ENCODE measurements at places on chromosomes 3 and 15.

- no peak for DNase-seq
Observed at GRCh38 chr15:91380114-91380513, 280.1 kb downstream of the SV2B start.

- DNase-seq = no peak
Observed at GRCh38 chr3:173065543-173065981, 75.5 kb downstream of the SPATA16 start.

- no peak for DNase-seq
Observed at GRCh38 chr3:71011565-71012287, 571.8 kb downstream of the FOXP1 start.

DNA sequence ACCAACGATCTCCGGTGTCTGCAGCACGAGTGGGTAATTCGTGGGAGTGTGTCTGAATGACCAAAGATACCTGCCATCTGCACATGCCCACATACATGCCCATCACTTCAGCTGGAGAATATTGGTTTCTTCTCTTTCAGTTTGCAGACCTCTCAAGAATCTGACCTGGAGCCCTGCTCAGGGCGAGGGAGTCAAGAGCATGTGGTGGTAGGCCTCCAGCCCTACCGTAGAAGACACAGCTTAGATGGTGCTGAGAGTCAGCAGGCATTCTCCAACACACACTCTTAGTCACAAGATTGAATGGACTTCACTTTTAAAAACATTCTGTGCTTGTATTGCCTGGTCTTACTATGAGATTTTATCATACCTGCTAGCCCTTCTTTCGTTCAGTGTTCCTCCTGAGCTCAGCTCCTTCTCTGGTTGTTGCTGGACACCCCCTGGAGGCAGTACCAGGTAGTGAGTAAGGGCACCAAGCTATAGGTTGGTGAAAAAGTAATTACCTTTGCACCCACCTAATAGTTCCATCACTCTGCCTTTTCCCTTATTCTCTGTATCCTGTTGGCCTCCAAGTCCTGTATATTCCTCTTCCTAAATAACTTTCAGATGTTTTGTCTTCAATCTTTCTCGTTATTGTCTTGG, 252.0 kb downstream of the CACNA2D3 start:
- DNase-seq = no peak

DNA sequence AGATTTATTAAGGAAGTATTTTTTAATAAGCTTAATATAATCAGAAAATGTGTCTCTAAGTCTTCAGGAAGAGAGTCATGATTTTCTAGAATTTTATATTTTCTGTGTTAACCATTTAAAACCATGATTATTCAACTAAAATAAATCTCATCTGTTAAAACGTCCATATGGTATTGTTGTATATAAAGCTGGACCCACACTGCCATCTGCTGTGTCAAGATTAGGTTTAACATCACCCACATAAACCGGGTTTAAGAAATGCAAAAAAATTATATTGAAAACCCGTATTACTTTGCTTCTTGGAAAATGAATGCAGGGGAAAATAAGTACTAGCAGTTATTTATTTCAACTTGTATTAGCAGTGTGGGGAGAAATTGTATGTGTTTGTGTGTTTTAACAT, 9.5 kb upstream of the CCDC66 start:
- DNase-seq = no peak

Data from CD4-positive, alpha-beta T cell treated with Interleukin-15 for 1 hour (primary cell).